Activated T-helper 2 cell treated with anti-CD3 and anti-CD28 coated beads, Interferon-gamma antibody, Interleukin-2, Interleukin-4, amounts not matched to agents 10 μg/mL and 5 μg/mL and 100 μg/mL, durations not matched to agents 14 hours and 24 hours and 36 hours (primary cell): ENCODE measurements at places on chromosomes 5 and 9. TPM values are rescaled to one million over a fixed set of nuclear protein-coding genes. Genes with fewer than 3 reads are reported as not detected.

DNA sequence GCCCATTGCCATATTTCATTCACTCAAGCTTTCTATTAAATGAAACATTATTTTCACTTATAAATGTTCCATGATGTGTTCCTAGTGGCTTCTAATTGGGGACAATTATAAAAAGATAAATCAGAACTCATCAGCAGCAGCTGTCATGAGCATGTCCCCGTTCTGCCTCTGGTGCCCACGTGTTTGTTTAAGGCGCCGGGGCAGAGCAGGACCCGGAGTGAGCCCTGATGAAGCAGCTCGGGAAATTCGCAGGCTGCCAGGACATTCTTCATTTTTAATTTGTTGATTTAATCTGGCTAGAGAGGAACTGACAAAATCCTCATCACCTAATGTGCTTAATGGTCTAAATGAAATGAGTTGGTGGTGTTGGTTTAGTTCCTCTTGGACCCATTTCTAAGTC, 475.0 kb downstream of the CTNND2 start:
- no peak for DNase-seq

DNA sequence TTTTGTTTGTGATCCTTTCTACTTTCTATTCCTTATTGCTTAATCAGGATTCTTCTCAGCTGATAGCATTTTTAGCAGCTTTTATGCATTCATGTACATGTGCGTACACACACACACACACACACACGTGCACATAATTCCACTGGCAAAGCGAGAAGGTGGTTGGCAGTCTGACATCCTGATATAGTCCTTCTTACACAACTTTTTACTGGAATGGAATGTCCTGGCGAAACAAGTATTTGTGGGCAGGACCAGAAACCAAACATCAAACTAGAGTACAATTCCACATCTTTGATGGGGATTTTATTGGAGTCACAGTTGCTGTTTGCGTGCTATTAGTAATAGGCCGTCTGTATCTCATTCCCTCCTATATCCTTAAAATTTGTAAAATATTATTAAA, 356.5 kb downstream of the CCDC171 start:
- DNase-seq: no peak

- no peak for DNase-seq
These were observed 61.0 kb downstream of the PRDM6 start for GRCh38 chr5:123150089-123150488.

GRCh38 chr5:79448336-79448735, 65.6 kb downstream of the HOMER1 start:
- DNase-seq: no peak

- no peak for DNase-seq
These were observed 208.1 kb downstream of the TLE4 start for GRCh38 chr9:79779901-79780300.

- no peak for DNase-seq
These were observed 92.8 kb downstream of the ZNF354C start for GRCh38 chr5:179152941-179153340.

DNA sequence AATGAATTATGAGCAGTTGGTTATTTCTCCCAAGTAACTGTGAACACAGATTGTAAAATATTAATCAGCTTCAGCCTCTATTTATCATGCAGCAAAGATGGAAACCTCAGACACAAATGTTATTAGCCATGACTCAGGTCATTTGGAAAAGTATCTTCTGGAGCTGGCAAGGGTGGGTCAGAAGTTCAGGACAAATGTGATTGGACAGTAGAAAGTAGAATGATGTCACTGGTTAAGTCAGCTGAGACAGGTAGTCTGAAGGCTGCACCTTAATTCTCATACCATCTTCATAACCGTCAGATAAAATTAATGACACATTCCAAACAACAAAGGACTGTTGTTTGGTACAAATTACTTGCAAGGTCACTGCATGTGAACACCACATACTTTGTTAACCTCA, 140.2 kb downstream of the EMB start:
- DNase-seq: no peak

GRCh38 chr5:149224282-149224681, 47.4 kb upstream of the AFAP1L1 start:
- no peak for DNase-seq

Gene PTBP3
- 108 and 116 TPM in 2 replicates for total RNA-seq

Gene LCN10
- 1.2 and 1.7 TPM in 2 replicates for total RNA-seq

DNA sequence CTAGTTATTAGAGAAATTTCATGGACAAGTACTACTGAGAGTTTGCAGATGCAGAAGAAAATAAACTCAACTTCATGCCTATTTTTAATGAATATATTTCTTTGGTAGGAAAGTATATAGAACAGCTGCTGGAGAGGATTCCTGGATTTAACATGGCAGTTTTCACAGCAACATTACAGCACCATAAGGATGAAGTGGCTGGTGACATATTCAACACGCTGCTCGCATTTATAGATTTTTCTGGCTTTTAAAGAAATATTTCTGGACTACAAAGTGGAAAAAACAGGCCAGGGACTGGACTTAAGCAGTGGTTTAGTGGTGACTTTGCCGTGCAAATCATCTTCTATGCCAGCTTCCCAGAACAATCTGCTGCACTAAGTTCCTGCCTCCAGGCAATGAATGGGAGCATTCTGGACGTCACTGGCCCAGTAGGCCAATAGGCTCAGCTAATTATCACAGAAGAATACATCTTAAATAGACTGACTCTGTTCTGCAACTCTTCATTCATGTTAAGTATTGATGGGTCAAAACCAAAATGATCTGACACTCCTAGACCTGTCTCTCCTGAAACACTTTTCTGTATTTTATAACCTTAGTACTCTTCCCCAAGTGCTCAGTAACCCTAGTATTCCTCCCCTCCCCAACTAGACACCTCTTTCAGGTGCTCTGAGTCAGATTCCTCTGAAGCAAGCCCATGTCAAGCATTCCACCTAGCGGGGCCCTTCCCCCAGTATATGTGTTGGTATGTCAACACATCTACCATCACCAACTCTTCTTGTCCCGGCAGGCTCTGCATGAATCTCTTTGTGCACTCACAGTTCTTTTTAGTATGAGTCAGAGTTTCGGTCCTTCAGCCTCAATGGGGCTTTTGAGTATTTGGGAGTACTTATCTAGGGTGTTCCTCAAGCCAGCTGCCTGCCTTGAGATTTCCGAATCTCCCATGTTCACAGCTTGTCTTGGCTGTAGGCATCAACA, 625.5 kb downstream of the CHSY3 start:
- DNase-seq: no peak

DNA sequence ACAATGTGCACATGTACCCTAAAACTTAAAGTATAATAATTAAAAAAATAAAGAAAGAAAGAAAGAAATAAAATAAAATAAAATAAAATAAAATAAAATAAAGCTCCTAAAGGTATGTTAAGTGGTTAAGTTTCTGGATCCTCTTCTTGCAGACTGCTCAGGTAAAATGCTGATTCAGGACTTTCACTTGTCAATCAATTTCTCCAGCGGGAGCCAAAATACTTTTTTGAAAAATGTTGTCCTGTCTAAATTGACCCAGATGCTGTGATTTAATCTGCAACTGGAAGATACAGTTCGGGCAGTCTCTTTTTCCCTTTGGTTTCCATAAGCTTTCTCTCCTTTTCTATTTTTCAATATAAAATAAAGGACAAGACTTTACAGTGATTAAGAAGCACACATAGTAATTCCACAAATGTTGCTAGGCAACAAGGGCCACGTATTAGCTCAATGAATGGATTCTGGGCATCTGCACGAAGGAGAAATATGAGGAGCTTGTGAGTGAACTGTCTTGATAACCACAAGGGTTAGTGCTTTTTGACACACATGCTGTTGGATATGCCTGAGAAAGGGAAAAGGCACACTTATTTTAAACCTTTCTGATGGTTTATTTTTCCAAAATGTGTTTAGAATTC, 38.6 kb downstream of the HTR4 start:
- no peak for DNase-seq

Gene SMIM27
- 14.2 and 15.5 TPM in 2 replicates for total RNA-seq

Gene TMEM8B
- total RNA-seq: 3.0 and 3.4 TPM in 2 replicates

Gene CSF1R
- 0.18 and 0.27 TPM in 2 replicates for total RNA-seq

DNA sequence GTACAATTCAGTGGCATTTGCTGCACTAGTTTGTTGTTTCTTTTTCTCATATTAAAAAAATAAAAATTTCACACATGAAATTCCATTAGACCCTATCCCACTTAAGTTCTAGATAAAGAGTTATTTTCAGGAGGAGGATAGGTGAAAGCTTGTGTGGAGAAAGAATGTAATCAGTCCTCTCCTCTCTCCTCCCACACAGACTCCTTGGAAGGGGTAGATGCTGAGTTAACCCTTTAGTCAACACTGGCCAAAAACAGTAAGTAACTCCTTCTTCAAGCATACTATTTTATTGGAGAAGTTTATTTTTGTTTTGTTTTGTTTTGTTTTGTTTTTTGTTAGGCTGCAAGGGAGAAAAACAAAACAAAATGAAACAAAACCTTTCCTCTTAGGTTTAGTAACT, 30.6 kb upstream of the LMNB1 start:
- DNase-seq: no peak
